ENCODE measurements at places on chromosomes 7 and 10.

DNA sequence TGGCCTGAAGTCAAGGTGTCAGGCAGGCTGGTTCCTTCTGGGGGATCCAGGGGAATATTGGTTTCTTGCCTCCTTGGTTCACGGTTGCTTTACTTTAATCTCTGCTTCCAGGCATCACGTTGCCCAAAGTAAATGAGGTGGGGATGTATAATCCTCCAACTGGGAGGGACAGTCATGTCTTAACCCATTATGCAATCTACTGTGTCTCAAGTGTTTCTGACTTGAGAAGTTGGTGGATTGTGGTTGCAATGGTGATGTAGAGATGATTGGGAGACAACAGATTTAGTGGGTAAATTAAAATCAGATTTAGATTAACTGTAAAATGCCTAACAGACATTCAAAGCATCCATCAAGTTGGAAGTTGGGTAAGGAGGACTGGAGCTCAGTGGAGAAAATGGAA, 32.7 kb downstream of the TBXAS1 start:
- DNase-seq: no peak

DNA sequence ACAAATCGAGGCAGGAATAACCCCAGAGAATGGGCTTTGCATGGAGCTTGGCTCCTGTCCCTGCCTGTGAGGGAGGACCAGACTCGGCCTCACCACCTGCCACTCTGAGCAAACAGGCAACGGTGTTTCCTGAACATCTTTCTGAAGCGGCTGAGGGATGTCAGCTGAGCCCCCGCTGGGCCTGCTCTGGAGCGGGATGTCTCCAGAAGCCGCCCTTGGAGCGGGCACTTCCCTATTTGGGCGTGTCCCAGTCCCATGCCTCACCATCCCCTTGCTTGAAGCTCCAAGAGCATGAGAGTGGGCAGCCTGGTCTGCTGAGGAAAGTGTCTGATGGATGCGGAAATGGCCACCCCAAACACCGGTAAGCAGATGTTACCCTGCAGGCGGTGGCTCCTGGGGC, 10.2 kb downstream of the ALKBH4 start:
- DNase-seq: no peak

DNA sequence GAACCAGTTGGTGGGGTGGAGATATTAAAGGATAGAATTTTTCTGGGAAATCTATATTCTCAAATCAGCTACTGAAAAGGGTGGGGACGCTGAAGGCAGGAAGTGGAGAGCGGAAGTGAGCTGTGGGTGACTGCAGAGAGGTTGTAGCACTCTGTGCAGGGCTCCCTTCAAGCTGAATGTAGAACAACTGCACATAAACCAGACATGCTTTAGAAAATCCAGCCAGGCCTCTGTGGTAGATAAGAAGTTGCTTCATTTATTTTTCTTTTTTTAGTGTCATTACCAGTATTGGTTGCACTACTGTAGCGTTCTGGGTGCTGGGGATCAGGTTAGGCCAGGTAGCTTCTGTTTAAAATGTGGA, 127.8 kb downstream of the CELF2 start:
- peak; percentile 81 for DNase-seq

- DNase-seq: peak; percentile 14
These were observed 83.5 kb downstream of the ADK start for GRCh38 chr10:74234569-74234968.

GRCh38 chr10:94000638-94001415, 7.1 kb downstream of the PLCE1 start:
- DNase-seq: no peak

GRCh38 chr7:142992427-142992826, 30.3 kb upstream of the KEL start:
- DNase-seq: no peak

DNA sequence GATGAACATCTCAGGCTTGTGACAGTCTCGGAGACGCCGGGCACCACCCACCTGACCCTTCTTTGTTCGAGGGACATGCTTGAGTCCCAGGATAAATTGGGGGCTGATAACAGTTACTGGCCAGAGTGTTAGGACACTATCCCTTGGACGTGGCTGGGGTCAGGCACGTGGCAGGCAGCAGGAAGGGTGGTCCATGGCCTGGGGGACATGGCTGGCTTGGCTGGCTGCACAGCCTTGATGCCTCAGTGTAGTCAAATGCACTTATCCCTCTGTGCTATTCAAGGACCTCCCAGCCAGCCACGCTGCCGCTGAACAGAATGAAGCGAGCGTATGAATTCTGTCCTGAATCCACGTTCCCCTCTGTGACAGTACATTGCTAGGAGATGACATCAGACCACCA, 662.0 kb upstream of the FOXK1 start:
- DNase-seq: no peak

GRCh38 chr7:151529842-151530241, 10.1 kb upstream of the RHEB start:
- DNase-seq: no peak

- no peak for DNase-seq
These were observed 641.7 kb upstream of the FZD8 start for GRCh38 chr10:36283827-36284226.

DNA sequence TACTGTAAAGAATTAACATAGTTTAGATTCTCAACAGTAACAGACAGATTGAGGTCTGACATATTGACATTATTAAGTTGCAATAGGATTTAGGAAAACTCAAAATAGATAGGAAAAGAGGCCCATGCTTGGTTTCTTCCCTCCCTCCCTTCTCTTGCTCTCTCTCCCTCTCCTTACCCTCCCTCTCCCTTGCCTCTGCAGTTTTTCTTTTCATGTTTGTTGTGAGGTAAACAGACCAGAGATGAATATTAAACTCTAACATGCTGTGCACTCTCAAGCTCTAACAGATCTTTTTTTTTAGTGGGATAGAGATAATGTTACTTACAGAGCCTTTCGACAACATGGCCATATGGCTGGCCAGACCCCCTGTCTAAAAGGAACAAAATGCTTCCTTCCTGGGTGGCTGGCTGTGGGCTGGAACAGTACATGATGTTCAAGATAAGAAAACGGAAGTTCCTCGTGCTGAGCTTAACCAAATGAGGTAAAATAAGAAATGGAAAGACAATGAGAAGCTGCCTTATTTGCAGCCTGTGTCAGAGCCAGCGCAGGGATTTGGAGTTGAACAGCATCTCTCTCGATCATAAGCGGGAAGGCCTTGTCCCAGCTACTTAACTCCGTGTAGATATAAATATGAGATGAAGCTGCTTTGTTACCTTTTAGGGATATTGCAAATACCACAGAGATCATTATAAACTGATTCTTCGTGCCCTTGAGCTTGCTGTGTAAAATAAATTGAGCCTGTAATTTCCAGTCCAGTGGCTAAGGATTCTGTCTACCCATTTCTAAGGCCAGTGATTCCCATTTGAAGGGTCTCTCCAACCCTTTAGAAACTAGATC, 391.9 kb upstream of the NPVF start:
- peak; percentile 7 for DNase-seq

DNA sequence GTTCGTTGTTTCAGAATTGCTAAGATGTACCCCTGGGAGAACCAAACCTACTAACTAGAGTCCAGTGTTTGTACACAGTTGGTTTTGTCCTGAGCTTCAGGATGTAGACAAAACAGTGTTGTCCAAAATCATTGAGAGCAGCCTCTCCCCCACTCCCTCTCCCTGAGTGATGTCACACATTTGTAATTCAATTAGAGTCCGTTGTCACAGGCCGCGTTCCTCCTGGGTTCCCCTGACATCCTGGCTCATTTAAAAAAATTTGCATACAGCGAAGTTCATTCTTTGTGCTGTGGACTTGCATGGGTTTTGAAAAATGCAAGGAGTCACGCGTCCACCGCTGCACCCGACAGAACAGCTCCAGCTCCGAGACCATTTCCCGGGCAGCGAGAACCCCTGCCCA, 10.3 kb downstream of the GRIFIN start:
- DNase-seq: no peak

- DNase-seq: no peak
These were observed 212.5 kb upstream of the CELF2 start for GRCh38 chr10:10804998-10805740.

DNA sequence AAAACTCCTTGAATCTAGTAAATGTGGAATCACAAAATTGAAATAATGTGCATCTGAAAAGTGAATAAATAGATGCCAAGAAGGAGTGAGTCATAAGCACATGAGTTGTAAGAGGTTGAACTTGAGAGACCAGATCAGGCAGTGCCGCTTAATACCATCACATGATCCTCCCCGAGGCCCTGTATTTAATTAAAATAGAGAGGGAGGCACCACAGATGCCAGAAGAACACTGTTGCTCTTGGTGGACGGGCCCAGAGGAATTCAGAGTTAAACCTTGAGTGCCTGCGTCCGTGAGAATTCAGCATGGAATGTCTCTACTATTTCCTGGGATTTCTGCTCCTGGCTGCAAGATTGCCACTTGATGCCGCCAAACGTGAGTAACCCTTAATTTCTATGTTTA, at the start of gene GPNMB:
TSS of gene GPNMB (plus strand) at position 221 of the 400 bp plus-strand sequence. CDS start at position 304, 83 bp downstream.
- no peak for DNase-seq

- DNase-seq: no peak
These were observed 9.9 kb upstream of the GSAP start for GRCh38 chr7:77426052-77426404.

DNA sequence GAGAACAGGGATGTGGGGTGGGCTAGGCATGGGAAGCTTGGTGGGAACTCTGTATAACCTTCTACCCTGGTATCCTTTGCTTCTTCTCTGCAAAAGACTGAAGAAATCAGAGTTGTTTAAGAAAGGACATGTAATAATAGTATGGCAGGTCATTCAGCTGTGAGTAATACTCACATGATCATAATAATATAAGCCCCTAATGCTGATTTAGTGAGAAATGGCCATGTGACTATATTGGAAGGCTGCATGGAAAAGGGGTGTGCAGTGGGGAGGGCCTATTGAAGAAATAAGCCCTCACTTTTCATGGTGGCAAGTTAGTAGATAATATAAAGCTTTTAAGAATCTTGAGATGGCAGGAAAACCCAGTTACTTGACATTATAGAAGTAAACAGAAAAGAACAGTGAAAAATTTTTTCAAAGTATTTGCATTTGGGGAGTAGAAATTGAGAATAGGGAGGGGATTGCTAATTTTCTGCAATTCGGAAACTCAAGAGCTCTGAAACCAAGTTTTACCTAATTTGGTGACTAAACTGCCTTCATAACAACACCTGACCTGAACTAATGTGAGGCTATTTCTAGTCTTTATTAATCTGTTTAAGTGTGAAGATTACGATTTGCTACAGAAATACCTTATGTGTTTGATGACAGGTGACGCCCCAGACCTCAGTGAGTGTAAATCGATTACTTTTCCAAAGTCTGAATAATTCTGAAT, 44.4 kb downstream of the ATXN7L1 start:
- DNase-seq: no peak

Measured in CD4-positive, alpha-beta T cell treated with Interleukin-21 for 1 hour (primary cell).